ENCODE measurements at places on chromosomes 2 and 18.

DNA sequence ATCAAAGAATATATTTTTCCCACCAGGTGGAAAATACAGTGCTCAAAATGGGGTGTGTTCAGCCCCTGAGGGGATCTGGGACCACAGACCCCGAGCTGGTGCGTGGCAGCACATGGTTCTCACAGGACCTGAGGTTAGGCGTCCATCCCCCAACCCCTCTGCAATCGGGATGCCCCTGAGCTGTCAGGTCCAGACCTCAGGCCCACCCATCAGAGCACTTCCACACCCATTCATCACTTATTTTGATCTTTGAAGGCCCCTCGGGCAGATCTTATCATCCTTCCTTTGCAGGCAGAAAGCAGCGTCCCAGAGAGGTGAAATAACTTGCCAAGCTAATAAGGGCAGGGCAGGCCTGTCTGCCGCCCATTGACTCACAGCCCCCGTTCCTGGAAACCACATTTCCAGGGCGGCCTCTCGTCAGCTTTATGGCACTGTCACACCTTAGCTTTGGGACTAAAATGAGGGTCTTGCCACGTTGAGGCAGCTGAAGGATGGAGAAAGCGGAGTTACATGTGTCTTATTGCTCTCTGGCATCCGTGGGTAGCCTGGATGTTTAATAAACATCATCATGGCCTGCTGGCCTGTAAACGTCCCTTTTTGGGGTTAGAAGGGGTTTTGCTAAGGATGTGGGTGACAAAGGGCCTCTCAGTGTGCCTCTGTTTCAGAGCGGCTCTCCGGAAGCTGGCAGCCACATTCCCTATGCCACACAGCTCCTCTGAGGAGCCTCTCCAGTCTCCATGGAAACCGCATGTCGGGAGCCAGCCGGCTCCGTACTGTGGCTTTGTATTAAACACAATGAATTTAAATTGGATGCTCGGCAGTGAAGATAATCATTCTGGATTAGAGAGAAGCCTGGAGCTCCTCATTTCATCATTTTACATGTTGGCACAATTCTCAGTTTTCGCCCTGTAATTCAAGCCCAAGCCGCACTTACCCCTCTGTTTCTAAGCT, 58.3 kb upstream of the MAPRE3 start:
- no peak for DNase-seq

- no peak for DNase-seq
These were observed 838.1 kb upstream of the ACVR2A start for GRCh38 chr2:147006736-147007141.

DNA sequence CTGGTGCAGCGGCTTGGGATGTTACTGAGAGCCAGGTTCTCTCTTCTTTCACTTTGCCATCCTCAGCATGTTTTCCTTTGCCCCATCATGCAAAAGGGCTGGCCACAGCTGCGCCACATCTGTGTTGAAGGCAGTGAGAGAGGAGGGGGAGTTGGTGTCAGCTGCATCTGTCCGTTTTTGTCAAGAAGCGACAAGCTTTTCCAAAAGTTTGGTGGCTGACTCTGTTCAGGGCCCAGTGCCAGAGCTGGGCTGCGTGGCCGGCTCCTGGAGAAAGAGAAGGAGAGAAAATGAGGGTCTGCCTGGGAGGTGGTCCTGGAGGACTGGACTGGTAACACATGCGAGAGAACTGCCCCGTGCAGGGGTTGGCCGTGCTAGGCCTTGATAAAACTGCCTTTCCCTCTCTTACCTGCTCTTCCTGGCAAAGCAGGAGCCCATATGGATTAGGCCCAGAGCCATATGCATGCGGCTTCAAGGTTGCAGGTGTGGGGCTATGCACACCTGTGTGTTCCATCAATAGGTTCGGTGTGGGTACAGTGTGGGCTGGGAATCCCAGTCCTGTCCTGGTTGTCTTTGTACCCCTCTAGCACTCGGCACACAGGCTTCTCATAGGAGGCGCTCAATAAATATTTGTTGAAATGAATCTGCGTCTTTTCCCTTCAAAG, 9.0 kb downstream of the RNF144A start:
- DNase-seq, result no peak

- DNase-seq, result no peak
These were observed 21.1 kb downstream of the ANTXR1 start for GRCh38 chr2:69034122-69034521.

- no peak for DNase-seq
These were observed 123.3 kb downstream of the NCK2 start for GRCh38 chr2:105868060-105868459.

- no peak for DNase-seq
These were observed 242.1 kb upstream of the RND3 start for GRCh38 chr2:150729495-150729955.

DNA sequence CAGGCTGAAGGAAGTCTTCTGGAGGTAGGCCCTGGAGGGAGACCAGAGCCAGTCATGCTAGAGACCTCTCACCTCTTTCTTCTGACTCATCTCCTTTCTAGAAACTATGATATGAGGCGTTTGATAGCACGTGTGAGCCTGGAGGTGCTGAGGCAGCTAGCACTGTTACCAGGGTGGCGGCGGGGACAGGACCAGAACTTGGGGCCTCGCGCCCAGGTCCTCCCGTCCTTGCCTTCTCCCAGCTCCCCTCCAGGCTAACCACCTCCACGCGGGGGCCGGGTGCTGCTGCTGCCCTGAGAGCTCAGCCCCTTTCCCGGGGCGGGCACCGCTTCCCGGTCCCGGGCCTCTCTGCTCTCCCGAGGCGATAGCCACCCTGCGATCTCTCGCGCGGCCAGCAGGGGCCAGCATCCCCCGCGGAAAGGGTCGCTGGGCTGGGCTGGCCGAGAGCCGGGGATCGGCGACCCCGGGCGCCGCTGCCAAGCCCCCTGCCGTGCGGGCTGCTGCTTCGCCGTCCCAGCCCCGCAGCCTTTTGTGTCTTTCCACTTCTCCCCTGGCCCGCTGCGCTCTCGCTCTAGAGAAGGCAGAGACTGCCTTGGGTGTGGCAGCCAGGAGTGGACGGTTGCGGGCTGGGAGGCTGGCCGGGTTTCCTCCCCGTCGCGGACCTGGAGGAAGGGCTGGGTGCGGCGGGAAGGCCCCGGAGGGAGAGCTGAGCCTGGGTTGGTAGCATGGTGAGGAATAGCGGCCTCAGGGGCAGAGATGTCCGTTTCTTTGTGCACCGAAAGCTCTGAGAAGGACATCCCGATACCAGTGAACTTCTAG, 49.1 kb downstream of the TMEM17 start:
- peak; percentile 69 for DNase-seq

GRCh38 chr2:236825989-236826510, 256.4 kb downstream of the ACKR3 start:
- no peak for DNase-seq

GRCh38 chr2:13227578-13227977, 510.8 kb downstream of the TRIB2 start:
- no peak for DNase-seq

DNA sequence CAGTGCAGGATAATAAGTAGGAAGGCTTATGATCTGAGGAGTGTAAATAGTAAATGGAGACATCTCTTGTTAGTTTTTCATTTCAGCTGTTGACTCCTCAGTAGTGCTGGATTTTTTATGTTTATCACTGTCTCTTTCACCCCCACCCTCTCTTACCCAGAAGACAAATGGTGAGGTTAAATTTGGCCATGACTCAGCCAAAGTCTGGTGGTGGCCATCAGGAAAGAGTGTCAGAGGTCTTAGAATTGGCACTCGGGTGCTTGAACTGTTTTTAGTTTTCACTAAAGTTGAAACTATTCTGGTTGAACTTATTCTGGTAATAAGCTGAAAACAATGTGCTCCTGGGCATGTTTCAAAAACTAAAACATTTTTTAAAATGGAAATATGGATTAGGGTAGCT, 123.3 kb downstream of the FHOD3 start:
- DNase-seq, result no peak

DNA sequence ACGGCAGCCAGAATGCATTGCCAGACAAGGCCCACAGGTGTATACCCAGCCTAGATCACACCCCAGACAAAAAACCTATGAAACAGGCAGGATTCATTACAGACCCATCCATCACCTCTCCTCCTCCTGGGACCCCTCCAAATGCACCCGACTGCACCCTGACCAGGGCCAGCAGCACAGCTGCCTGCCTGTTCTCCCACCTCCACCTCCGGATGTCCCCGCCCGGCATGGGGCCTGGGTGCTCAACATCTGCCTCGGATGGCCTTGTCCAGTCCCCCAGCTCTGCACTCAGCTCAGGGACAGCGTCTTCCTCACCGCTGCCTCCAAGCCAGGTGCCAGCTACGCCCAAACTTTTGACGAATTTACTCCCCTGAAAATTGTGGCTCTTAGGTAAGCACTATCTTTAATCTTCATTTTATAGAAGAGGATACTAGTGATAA, 91.1 kb downstream of the TPO start:
- DNase-seq, result no peak

- DNase-seq, result no peak
These were observed 124.6 kb downstream of the NCK2 start for GRCh38 chr2:105869341-105869740.

GRCh38 chr2:108877506-108877905, 90.9 kb downstream of the CCDC138 start:
- no peak for DNase-seq

GRCh38 chr2:221602938-221603337, 30.8 kb upstream of the EPHA4 start:
- DNase-seq, result no peak

GRCh38 chr2:71800851-71801250, 346.8 kb downstream of the CYP26B1 start:
- no peak for DNase-seq

- no peak for DNase-seq
These were observed 112.2 kb upstream of the COPS8 start for GRCh38 chr2:236973343-236973980.

DNA sequence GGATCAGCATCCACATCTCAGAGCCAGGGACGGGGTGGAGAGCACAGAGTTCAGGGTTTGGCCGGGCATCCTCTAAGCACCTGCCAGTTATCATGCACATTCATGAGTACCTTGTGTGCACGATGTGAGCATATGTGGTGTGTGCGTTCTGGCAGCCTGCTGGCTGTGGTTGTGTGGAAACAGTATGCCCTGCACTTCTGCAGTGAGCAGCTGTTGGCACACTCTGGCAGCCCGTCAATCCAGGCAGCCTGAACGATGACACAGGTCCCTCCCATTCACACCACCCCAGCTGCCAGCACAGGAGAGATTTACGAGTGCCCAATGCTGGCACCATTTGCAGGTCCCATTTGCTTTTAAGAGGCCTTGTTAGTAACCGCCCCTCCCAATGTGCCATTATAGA, 74.2 kb downstream of the CD8B2 start:
- DNase-seq, result no peak

DNA sequence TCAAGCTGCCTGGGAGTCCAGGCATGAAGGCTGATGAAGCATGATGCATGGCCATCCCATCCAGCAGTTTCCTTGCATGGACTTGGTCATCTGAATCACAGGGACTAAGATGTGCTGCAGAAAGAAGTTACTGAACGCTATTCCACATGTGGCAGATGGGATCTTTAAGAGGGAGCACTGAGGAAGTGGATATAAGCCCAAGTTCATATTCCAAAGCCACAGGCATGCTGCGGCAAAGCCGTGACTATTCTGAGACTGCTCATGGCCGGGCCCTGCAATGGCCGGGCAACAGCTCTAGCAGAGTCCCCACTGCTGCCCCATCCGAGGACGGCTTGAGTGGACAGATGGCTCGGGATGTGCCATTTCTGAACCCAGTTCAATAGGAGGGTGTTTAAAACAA, 61.5 kb downstream of the STPG4 start:
- no peak for DNase-seq

- DNase-seq, result no peak
These were observed 42.3 kb downstream of the EN1 start for GRCh38 chr2:118805064-118805690.

GRCh38 chr2:150531591-150531990, 44.1 kb upstream of the RND3 start:
- DNase-seq, result no peak

GRCh38 chr18:63787673-63788072, 12.5 kb downstream of the SERPINB7 start:
- DNase-seq, result no peak

GRCh38 chr18:58350526-58350925, 278.4 kb downstream of the ALPK2 start:
- no peak for DNase-seq

GRCh38 chr2:224563537-224563936, 21.6 kb downstream of the CUL3 start:
- no peak for DNase-seq

GRCh38 chr2:48651158-48651790, 33.6 kb downstream of the GTF2A1L start:
- no peak for DNase-seq

DNA sequence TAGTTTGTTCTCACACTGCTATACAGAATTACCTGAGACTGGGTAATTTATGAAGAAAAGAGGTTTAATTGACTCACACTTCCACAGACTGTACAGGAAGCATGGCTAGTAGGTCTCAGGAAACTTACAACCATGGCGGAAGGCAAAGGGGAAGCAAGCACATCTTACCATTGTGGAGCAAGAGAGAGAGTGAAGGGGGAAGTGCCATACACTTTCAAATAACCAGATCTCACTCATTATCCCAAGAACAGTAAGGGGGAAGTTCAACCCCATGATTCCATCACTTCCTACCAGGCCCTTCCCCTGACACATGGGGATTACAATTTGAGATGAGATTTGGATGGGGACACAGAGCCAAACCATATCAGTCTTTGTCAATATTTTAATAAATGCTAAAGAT, 5.0 kb upstream of the CRYGB start:
- DNase-seq, result no peak

GRCh38 chr2:132632000-132632649, 37.9 kb downstream of the LYPD1 start:
- no peak for DNase-seq

- no peak for DNase-seq
These were observed 242.6 kb upstream of the RAB12 start for GRCh38 chr18:8366656-8367055.

- DNase-seq, result no peak
These were observed 95.8 kb upstream of the RGPD4 start for GRCh38 chr2:107730898-107731297.

DNA sequence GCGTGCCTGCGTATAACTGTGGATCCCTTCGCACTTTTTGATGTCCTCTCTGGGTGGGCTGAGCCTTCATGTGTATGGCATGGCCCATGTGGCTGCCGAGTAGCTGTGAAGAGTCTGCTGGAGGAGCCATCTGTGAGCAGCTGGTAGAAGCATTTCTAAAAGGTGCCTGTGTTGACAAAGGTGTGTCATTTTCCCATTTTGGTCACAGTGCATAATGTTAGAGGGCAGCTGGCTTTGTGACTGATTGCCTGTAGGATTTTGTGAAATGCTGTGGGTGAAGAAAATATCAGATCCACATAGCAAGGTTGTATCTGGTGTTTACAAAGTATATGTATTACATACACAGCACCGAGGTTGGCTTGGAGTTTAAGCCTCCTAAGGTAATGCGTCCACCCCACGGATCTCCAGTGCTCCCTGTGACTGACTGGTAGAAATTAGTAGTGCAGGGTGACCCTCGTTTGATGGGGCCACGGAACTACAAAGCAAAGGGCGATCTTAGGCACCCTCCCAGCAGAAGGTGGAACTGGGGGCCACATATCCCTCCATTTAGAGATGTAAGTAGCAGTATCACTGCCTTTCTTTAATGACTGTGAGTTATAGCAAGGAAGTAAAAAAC, 16.5 kb downstream of the GATA6 start:
- no peak for DNase-seq

DNA sequence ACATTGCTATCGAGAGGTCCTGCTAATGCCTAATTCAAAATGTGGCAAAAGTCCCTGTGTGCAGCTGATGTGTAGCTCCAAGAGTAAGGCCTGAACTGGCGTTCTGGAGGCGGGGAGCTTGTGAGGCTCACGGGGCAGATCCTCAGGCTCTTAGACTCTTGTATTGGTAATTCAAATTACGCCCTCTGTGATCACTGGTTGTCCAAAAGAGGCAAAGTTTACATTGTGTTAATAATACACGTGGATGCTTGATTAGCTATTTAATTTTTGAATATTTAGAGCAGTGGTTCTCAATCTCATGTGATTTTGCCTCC, 12.4 kb upstream of the CRYGA start:
- no peak for DNase-seq
